Stimulated activated CD4-positive, alpha-beta T cell treated with anti-CD3 and anti-CD28 coated beads, TNF-alpha, amount 100 ng/mL, for 4 hours (primary cell): ENCODE measurements at places on chromosomes 5 and 9.

- DNase-seq = no peak
Measured at GRCh38 chr9:137278061-137278701, 655 bp downstream of the TOR4A start.

GRCh38 chr9:77945798-77946197, 85.8 kb downstream of the GNAQ start:
- no peak for DNase-seq

DNA sequence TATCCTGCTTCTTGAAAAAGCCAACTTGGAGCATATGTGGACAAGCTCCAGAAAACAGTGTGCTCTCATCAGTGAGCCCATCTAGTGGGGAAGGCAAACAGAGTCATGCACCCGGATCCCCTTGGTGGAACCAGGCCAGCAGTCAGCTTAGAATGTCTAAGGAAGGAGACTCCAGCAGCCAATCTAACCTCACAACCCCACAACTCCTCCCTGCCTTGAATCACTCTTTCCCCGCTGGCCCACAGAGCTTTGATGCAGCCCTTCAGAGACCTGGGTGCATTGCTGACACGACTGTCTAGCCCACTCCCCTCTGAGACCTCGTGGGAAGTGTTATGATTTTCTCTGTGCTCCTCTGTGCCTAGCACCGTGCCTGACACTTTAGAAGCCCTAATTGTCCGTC, 623.7 kb downstream of the BNC2 start:
- DNase-seq = no peak

DNA sequence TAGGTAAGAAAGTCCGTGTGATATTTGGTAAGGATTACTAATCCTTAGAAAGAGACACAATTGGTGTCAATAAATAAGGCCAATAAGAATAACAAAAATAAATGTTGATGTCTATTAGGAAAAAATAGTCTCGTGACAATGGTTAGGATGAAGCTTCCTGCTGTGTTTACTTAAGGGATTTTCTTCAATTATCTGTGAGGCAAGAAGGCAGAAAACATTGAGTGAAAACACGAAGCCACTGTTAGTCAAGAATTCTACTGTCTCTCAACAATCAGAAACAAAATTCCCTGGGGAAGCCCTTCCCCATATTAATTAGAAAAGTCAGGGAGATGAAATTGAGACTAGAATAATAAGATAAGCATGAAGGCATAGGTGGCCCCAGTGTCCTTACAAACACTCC, 149.0 kb downstream of the SYK start:
- DNase-seq = no peak

- DNase-seq = no peak
Measured at GRCh38 chr9:84875193-84875592, 205.7 kb downstream of the NTRK2 start.

DNA sequence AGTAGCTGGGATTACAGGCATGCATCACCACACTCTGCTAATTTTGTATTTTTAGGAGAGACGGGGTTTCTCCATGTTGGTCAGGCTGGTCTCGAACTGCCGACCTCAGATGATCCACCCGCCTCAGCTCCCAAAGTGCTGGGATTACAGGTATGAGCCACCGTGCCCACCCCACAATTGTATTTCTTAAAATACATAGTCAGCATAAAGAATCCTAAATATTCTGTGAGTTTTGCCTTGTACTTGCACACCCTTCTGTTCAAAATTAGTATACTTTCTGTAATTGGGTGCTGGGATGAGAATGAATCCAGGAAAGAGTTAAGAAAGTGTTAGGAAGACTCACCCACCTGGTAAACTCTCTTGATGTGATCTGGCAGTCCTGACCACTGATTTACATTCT, 101.3 kb downstream of the CAAP1 start:
- no peak for DNase-seq

GRCh38 chr5:157710882-157711281, 20.3 kb upstream of the THG1L start:
- DNase-seq = no peak
